Activated T-helper 9 cell treated with anti-CD3 and anti-CD28 coated beads, Interleukin-2, amount 50 U/mL, for 16 hours (primary cell): ENCODE measurements at places on chromosomes 3 and 15.

DNA sequence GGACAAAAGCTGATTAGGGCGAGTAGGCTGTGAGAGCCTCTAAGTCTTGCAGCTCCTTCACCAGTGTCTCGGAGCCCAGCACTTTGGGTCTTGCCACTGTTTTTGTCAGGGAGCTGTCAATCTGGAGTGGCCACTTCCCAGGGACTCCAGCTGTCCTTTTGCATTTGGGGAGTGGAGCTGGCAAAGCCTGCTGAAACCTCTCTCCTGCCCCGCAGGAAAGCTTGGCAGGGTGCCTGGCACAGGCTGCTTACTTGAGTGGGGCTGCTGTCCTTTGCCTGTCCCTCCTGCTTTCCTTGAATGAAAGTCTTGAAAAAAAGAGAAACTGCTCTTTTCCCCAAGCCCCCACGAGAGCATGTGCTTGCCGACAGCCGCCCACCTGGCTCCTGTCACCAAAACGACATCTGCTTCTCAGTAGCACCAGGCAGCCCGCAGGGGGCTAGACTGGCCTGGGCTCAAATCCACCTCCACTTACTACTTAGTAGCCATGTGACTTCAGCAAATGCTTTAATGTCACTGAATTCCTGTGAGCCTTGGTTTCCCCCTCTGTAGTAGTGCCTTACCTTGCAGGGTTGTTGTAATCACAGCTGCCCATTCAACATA, 13.7 kb downstream of the USP13 start:
- no peak for DNase-seq

- no peak for DNase-seq
Measured at GRCh38 chr15:63057468-63058345, 15.2 kb downstream of the TPM1 start.

DNA sequence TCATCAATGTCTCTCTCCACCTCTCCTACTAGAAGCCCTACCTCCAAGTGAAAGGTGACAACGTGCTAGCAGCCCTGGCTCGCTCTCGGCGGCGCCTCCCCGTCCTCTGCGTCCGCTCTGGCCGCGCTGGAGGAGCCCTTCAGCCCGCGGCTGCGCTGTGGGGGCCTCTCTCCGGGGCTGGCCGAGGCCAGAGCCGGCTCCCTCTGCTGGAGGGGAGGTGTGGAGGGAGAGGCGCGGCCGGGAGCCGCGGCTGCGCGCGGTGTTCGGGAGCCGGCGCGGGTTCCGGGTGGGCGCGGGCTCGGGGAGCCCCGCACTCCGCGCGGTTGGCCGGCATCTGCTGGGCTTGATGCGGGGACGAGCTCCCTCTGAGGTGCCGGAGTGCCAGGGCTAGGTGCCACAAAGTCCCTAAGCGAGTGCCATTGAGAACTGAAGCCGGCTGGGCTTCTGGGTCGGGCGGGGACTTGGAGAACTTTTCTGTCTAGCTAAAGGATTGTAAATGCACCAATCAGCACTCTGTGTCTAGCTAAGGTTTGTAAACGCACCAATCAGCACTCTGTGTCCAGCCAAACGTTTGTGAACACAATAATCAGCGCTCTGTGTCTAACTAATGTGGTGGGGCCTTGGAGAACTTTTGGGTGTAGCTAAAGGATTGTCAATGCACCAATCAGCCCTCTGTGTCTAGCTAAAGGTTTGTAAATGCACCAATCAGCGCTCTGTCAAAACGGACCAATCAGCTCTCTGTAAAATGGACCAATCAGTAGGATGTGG, 84.8 kb upstream of the ARRDC4 start:
- no peak for DNase-seq

- no peak for DNase-seq
Measured at GRCh38 chr15:74200871-74201419, 1.6 kb downstream of the STRA6 start.

DNA sequence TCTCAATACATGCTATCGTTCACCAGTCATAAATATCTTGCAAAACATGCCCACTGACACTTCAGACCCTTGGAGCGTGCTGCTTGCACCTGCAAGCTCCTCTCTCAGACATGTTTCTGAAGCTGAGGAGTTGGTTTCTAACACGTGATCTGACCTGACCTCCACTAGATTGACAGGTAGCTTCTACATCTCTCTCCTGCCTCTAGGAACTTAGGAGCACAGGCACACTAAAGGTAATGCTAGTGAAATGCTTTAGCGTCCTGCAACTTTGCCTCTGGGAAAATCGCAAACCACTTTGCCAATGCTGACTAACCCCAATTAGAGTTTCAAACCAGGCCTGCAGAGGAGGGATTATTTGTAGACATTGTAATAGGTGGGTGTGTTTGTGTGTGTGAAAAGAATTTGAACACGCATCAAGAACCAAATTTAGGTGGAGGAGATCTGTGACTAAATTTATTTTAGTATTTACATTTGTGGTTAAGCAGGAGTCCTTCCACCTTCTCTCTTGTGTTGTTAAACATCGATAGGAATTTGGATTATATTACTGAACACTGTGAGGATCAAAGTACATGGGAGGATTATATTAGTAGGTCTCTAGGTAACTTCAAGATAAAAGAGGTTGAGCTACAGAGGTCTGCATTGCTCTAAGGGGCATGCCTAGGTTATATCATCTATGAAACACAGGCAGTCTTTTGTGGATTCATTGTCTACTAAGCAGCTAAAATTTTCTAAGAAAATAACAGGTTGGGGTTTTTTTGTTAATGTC, 86.7 kb upstream of the ZBED2 start:
- no peak for DNase-seq

DNA sequence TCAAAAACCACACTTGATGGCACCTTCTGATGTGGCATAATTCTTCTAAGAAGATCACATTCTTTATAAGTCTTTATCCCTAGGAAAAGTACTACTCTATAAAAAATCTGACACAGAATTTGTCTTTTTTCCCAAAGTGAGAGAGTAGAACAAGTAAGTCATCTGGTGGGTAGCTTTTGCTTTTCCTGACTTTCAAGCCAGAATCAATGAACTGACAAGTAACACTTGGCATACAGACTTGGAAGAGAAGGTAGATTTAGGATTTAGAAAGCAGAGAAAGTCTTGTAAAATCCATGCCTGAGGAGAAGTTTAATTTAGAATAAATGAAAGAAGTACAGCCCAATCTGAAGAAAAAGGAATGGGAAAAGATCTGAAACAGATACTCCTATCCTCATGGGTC, 66.6 kb upstream of the TUSC7 start:
- DNase-seq: no peak

DNA sequence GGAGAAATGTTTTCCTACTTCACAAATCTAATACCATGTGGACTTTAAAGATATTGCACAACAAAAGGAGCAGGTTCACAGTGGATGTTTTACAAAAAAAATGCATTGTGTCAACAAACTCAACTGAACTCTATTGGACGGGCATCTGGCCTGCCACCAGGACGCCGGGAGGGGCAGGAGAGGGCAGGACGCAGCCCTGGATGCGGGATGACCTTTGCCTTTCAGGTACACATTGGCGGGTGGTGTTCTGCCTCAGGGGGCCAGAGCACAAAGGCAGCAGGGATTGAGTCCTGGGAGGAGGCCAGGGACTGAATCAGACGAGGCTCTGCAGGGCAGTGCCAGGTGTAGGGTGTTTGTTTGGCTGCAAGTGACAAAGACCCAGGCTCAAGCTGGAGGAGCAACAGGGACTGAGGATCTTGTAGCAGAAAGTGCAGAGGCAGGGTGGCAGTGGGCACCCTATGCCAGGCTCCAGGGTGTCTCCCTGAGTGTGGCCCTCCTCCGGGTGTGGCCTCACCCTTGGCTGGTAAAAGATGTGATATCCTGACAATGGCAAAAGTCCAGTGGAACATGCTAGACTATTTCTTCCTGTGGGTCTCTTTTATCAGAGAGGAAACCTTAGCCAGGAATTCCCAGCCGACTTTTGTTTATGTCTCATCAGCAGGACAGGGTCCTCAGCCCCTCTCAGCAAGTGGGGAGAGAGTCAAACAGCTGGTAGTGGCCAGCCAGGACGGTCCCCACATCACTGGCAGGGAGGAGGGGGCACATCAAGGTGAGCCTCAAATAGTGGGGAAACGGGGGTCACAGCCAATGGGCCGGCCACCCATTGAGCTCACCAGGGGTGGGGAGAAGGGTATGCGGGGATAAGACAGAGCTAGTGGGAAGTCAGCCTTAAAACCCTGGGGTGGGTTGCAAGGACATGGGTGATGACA, 29.7 kb upstream of the KLF13 start:
- DNase-seq: no peak

DNA sequence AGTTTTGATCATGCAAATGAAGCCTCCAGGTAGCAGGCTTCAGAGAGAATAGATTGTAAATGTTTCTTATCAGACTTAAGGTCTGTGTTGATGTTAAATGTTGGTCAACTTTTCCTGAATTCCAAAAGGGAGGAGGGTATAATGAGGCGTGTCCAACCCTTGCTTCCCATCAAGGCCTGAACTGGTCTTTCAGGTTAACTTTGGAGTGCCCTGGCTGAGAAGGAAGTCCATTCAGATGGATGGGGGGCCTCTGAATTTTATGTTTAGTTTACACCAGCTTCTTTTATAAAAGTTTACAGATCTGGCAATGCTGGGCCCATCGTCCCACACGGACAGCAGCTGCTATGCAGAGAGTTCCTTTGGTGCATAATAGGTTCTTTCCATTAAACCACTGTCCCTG, 8.9 kb downstream of the CCDC13 start:
- no peak for DNase-seq
